ENCODE measurements at places on chromosomes 16 and 17. TPM values are rescaled to one million over a fixed set of nuclear protein-coding genes. Genes with fewer than 3 reads are reported as not detected.

FSCN2 gene
- total RNA-seq: 0.59 TPM

PLEKHM1 gene
- 27.8 TPM for total RNA-seq

FOXJ1 gene
- not detected for total RNA-seq

TP53 gene
- 30.9 TPM for total RNA-seq

UMOD gene
- total RNA-seq: not detected

GPR179 gene
- total RNA-seq: not detected

RBFOX1 gene
- not detected for total RNA-seq

RSL1D1 gene
- 171 TPM for total RNA-seq

HOXB2 gene
- total RNA-seq: 5.9 TPM

KRTAP2-1 gene
- not detected for total RNA-seq

TP53TG3F gene
- total RNA-seq: not detected

HOXB13 gene
- total RNA-seq: not detected

CCDC144A gene
- 0.59 TPM for total RNA-seq

RARA gene
- 11.0 TPM for total RNA-seq

ARL5C gene
- total RNA-seq: not detected

KRTAP4-9 gene
- not detected for total RNA-seq

CHRNB1 gene
- 3.7 TPM for total RNA-seq

GAS2L2 gene
- total RNA-seq: not detected

SLC5A11 gene
- total RNA-seq: not detected

SPECC1 gene
- 2.9 TPM for total RNA-seq

PTGES3L gene
- not detected for total RNA-seq

FOXF1 gene
- under 0.01 TPM for total RNA-seq

LRRC75A gene
- 1.4 TPM for total RNA-seq

GLTPD2 gene
- total RNA-seq: 0.37 TPM

MT1G gene
- total RNA-seq: 0.59 TPM

CTRB2 gene
- total RNA-seq: not detected

COG7 gene
- 16.9 TPM for total RNA-seq

EME2 gene
- total RNA-seq: 18.4 TPM

MRPL58 gene
- total RNA-seq: 33.8 TPM

ALOX12 gene
- total RNA-seq: not detected

PRKCB gene
- not detected for total RNA-seq

CRYBA1 gene
- not detected for total RNA-seq

CCT6B gene
- 0.37 TPM for total RNA-seq

ALG1 gene
- total RNA-seq: 29.4 TPM

PRSS36 gene
- 0.37 TPM for total RNA-seq

TERF2IP gene
- total RNA-seq: 23.1 TPM

IRX5 gene
- 5.3 TPM for total RNA-seq

PPM1E gene
- total RNA-seq: not detected

KRT33B gene
- total RNA-seq: not detected

P2RX5 gene
- total RNA-seq: 1.2 TPM

MAP3K3 gene
- 38.1 TPM for total RNA-seq

PNMT gene
- total RNA-seq: not detected

ZNF629 gene
- 13.6 TPM for total RNA-seq

Measured in subcutaneous preadipocyte (primary cell).